ENCODE measurements at places on chromosomes 1 and 21.
A peak's percentile ranks its signal among the peaks of the same experiment; 100 is the strongest.

DNA sequence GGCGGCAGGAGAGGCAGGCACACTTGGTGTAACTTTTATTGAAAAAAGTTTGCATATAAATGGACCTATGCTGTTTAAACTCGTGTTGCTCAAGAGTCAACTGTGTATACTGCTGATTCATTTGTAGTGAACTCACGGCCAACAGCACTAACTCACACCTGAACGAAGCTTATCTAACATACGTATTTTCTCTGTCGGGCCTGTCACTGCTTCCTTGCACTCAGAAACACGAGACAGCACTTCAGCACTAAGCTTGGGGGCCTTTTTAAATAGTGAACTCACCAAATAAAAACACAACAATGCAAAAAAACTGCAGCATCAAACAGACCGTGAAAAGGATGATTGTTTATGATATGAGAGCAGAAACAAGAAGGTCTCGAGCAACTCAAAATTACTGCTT is 58.9 kb upstream of the NEK2 start:
- DNase-seq: no peak

DNA sequence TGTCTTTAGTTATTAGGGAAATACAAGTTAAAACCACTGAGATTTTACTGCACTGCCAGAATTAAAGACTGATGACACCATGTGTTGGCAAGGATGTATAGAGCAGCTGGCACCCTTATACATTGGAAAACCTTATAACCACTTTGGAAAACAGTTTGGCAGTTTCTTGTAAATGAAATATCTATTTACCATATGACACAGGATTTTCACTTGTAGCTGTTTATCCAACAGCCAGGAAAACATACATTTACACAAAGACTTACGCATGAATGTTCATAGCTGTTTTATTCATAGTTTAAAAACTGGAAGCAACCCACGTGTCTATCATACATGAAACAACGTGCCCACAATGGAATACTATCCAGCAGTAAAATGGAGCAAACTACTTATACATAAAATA is 45.3 kb downstream of the PRRC2C start:
- no peak for DNase-seq

- peak; percentile 16 for DNase-seq
These were observed 47.7 kb downstream of the ZNF644 start for GRCh38 chr1:90973897-90974798.

DNA sequence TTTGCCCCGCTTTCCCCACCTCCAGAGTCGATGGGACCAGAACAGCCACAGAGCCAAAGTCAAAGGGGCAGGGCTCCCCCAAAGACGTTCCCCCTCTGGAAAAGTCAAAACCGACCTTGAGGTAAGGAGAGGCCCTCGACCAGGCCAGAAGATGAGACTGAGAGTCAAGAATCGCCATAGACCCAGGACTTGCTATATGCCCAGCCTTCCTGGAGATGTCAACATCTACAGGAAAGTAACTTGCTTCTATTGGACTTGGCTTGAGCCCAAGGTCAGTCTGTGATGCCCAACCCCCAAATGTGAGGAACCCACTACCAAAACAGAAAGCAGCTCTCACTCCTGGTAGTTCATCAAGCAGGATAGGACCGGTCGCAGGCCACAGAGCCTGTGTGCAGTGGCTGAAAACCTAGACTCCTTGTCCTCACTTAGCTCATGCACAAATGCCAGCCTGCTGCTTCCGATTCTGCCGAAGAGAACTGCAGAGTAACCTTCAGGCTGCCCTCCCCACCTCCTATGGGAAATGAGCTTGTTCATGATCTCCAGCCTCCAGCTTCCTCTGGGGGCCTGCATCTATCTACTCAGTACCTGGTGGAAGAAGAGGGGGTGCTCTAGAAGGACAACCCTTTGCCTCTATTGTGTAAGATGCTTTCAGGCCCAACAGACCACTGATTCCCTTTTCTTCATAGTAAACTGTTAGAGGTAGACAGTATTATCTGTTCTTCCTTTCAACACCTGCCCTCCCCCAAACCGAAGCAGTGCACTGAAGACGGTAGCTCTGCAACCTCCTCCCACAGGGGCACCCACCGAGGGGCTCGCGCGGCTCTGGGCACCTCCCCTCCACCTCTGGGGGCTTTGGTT is 1.4 kb downstream of the ACOT7 start:
- no peak for DNase-seq

DNA sequence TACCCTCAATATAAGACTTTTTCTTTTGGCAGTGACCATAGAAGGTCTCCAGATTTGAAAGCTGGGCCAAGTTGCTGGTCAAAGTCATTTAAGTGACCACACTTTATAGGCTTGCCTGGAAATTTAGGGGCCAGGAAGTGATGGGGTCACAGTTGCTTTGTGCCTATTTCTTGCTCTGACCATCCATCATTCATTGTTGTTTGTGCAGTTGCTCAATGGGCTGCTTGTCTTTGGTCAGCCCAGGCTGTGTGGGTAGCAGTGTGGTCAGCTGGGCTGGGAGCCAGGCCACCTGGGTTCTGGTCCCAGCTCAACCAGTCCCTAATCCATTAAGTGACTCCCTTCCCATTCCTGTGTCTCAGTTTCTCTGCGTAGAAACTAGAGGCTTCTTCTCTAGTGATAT is 2.1 kb upstream of the OTUD7B start:
- no peak for DNase-seq

- no peak for DNase-seq
These were observed 5.1 kb upstream of the MED18 start for GRCh38 chr1:28323720-28324119.

GRCh38 chr1:114164840-114165543 is 11.3 kb upstream of the SYT6 start:
- no peak for DNase-seq

GRCh38 chr1:22262583-22262982 is 119.7 kb upstream of the WNT4 start:
- DNase-seq: no peak

GRCh38 chr1:28144203-28145135 is 32.0 kb downstream of the PTAFR start:
- peak; percentile 36 for DNase-seq

DNA sequence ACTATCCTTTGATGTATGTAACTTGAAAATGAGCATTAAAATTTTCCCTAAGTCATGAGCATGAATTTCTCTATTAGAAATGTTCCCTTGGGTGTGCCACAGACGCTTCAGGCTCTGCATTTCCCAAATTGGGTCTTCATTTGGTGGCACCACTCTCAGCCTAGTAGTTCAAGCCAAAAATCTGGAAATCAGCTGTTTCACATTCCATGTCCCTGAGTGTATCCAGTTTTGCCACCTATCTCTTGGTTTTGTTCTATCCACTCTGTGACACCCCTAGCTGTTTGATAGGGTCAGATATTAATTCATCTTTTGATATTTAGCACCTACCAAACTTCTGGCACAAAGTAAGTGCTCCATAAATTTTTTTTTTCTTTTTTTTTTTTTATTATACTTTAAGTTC is 89.5 kb upstream of the DPH5 start:
- DNase-seq: no peak

GRCh38 chr21:38777531-38777930 is 28.2 kb upstream of the ETS2 start:
- no peak for DNase-seq

GRCh38 chr1:234315091-234315541 is 58.1 kb upstream of the COA6 start:
- DNase-seq: peak; percentile 65

GRCh38 chr1:59714966-59715365 is 99.8 kb upstream of the HOOK1 start:
- no peak for DNase-seq

DNA sequence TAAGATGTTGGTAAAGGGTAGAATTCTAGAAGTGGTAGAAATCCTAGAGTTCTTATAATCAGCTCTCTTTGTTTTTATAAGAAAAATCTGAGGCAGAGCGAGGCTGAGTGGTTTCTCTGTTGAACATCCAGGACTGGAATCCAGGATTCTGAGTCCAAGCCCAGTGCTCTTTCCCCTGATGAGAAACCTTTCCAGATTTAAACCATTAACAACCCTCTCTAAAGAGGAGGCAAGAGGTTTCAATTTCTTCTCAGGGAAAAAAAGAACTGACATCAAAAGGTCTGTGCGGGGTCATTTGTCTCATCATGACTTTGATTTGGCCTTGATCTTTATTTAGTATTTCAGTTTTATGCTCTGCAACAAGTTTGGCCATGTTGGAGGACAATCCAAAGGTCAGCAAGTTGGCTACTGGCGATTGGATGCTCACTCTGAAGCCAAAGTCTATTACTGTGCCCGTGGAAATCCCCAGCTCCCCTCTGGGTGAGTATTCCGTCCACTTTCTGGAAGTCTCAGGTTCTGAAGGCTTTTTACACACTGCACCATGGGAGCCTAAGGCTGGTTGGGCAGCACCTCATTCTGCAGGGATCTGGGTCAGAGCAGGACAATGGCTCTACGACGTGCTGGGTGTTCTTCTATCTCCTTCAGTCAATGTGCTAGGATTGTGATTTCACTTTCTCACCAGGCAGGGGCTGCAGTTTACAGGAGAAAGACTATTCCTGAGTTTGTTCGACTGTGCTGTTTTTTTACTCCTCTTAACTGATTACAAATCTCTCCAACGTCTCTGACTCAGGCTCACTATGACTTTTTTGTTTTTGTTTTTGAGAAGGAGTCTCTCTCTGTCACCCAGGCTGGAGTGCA is 18.9 kb upstream of the CCT8 start:
- DNase-seq: peak; percentile 67

GRCh38 chr1:30476911-30477459 is 246.4 kb downstream of the MATN1 start:
- DNase-seq: no peak

- DNase-seq: no peak
These were observed 5.9 kb downstream of the USP24 start for GRCh38 chr1:55209247-55209646.

- no peak for DNase-seq
These were observed 607 bp downstream of the BTG3 start for GRCh38 chr21:17612023-17612564.

GRCh38 chr1:36083635-36084496 is at the start of gene TEKT2:
TEKT2 (plus strand) TSS chr1:36084094; CDS start chr1:36084922, 828 bp downstream.
- peak; percentile 35 for DNase-seq

- DNase-seq: no peak
These were observed 1.8 kb upstream of the ACBD6 start for GRCh38 chr1:180504186-180504585.

GRCh38 chr1:219553934-219554502 is 58.9 kb downstream of the ZC3H11B start:
- no peak for DNase-seq

DNA sequence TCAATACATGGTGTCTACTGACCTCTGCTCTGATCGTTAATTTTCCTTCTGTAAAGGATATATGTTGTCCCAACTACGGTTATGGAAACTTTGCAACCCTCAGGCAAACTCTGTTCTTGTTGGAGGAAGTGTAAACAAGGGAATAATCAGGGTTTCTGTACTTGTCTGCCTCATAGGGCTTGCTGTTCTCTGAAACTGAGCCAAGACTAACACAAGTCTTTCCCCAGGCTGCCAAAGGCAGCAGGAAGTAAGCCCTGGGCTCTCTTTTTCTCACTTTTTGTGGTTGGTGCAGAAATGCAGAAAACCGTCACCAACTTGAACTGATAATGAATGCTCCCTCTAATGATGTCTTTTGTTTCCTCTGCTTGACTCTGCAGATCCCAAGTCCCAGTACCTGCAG is 7.6 kb downstream of the CYP4X1 start:
- peak; percentile 2 for DNase-seq

GRCh38 chr1:30760596-30761324 is 3.2 kb upstream of the LAPTM5 start:
- DNase-seq: no peak

DNA sequence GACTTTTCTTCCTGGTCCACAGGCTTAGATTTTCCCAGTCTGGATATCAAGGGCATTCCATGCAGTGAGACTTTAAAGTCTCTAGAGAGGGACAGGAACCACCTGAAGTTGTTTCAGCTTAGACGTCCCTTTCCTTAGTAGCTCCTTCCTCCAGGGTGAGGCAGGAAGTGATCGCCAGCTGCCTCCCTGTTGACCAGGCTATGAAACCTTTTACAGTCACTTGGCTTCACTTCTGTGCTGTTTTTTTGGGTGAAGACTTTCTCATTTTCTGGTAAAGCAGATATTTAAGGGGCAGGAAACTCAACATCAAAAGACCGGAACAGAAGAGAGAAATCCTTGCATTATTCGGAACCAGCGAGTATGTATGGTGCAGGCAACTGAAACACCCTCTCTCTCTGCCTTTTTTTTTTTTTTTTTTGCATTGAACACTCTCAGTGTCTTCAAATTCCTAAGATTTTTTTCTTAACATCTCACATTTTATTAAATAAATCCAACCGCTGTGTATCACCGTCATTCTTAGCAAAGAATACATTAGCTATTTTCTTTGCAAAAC is 234.6 kb upstream of the IRF2BP2 start:
- no peak for DNase-seq

- DNase-seq: no peak
These were observed 68.3 kb upstream of the PLA2G4A start for GRCh38 chr1:186760446-186760845.

GRCh38 chr1:84506729-84507453 is 510 bp upstream of the GNG5 start:
- DNase-seq: peak; percentile 22

DNA sequence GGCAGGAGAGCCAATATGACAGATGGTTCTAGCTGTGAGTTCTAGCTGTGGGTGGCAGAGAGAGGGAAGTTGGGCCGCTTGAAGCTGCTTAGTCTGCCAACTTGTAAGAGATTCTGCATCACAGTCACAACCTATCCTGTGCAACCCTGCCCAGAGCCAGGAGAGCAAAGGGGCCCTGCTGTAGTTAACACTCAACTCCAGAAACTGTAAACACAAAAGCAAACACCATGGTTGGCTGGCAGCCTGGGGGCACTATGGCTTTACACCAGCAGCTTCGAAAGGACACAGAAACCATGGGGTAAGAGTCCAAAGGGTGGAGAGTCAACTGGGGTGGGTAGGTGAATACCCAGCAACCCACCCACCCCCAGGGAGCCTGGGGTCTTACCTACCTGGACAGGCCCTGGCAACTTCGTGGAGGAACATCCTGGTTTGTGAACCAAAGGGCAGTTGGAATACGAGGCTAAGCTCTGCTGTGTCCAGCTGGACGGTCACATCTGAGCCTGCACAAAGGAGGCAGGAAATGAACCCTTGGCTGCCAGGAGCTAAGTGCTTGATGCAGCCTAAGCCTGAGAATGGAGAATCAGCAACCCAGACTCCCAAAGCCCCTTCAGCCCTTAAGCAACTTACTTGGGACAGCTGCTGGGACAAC is 6.4 kb downstream of the INPP5B start:
- no peak for DNase-seq

GRCh38 chr1:10903821-10904220 is 107.4 kb upstream of the CASZ1 start:
- no peak for DNase-seq

- DNase-seq: peak; percentile 49
These were observed 10.7 kb downstream of the TMEM63A start for GRCh38 chr1:225871359-225872074.

All from foreskin fibroblast (primary cell).